ENCODE measurements at places on chromosomes 16 and 17.

- DNase-seq: no peak
Observed at GRCh38 chr17:82836823-82837357, 2.9 kb downstream of the ZNF750 start.

GRCh38 chr17:48605991-48606891 lies 1.5 kb upstream of the HOXB6 start:
- no peak for DNase-seq

DNA sequence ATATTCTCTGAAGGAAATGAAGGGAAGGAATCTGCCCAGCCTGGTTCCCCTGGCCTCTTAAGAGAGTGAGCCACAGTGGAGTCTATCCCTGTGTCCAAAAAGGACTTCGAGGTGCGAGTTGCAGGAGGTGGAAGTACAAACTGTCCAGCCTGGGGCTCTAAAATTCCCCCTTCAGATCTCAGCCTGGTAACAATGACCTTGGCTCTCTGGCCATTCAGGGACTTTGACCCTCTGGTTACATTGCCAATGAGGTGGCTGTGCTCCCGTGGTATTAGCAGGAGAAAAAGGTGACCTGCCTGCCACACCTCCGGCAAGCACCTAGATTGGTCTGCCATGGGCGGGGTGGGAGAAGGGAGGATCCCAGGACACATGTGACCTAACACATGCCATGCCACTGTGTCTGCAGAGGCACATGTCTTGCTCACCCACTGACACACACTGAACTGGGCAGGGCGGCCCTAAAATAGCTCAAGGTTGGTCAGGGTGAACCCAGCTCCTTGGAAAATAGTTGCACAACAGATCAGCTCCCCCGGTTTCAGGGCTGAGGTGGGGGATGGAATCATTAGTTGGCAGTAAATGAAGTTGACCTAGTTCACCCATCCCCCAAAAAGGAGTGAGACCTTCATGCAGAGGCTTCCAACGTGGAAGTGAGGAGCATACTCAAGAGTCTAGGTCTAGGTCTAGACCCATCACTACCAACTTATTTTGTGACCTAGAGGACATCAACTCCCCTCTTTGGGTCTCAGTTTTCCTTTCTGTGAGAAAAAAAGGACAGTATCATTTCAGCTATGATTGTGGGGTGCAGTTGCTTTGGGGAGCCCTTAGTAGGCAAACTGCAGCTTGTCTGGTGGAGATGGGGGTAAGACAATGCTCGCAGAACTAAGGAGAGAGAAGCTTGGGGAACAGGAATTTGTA lies 2.2 kb downstream of the NR1D1 start:
- DNase-seq: no peak

DNA sequence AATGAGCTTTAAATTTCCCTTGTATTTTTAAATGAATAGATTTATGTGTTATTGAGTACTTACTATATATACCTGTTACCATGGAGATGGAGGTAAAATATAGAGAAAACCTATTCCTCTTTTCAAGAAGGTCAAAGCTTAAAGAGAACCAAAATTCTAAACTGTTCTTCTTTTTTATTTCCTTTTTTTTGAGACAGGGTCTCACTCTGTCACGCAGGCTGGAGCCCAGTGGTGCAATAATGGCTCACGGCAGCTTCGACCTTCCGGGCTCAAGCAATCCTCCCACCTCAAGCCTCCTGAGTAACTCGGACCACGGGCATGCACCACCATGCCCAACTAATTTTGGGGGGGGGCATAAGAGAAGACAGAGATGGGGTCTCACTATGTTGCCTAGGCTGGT lies 25.0 kb upstream of the TMEM97 start:
- no peak for DNase-seq

GRCh38 chr17:21573961-21574610 lies 118.2 kb upstream of the KCNJ18 start:
- peak; percentile 27 for DNase-seq

DNA sequence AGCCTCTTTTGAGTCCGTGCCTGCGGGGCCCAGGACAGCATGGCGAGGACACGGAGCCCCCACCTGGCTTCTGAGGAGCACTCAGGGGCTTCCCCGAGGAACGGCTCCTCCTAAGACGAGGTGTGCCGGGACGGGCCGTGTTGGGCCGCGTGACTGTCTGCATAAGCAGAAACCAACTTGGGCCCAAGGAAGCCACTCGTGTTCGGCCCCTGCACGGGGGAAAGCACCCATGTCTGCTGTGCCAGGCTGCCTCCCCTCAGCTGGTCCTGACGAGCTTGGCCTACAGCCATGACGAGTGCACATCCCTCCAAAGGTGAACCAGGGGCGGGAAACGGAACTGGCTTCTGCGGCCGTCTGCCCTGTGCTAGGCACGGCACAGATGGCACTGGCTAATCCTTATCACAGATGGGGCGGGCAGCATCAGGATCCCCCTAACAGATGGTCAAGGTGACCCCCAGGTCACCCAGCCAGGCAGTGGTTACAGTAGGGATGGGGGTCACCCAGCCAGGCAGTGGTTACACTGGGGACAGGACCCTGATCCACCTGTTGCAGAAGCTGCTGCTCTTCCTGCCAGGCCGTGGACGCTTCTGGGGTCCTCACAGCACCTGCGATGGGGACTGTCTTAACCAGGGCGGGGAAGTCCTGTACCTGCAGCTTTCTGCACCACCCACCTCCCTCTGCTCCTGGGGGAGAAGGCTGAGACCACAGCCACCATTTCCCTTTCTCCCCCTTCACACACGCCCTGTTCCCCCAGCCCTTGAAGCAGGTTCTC lies 25.6 kb downstream of the MRM3 start:
- no peak for DNase-seq

- no peak for DNase-seq
Observed at GRCh38 chr17:69495787-69496186, 81.3 kb downstream of the MAP2K6 start.

GRCh38 chr16:49498264-49498663 lies 124.7 kb downstream of the C16orf78 start:
- no peak for DNase-seq

GRCh38 chr16:73019457-73020362 lies 28.2 kb downstream of the ZFHX3 start:
- no peak for DNase-seq

GRCh38 chr17:62860962-62861873 lies 53.1 kb upstream of the MARCHF10 start:
- DNase-seq: no peak

DNA sequence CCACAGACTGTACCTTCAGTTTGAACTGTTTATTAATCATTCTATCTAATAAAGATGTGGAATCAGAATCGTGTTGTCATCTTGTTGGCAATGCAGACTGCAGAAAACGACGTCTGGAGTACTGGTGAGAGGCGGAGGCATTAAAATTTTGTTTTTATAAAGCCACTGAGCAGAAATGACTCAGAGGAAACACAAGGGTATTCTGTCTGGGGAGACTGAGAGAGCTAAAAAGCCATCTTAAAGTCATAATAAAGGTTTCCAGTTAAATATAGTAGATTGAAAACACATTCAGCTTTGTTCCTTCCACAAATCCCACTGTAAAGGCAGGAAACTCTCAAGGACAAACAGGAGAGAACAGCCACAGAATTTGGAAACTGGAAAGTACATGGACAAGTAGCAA lies 74.2 kb downstream of the CPPED1 start:
- DNase-seq: no peak

GRCh38 chr16:85428168-85428898 lies 184.8 kb upstream of the GSE1 start:
- peak; percentile 41 for DNase-seq

GRCh38 chr16:28062847-28063521 lies 530 bp downstream of the GSG1L start:
- no peak for DNase-seq

DNA sequence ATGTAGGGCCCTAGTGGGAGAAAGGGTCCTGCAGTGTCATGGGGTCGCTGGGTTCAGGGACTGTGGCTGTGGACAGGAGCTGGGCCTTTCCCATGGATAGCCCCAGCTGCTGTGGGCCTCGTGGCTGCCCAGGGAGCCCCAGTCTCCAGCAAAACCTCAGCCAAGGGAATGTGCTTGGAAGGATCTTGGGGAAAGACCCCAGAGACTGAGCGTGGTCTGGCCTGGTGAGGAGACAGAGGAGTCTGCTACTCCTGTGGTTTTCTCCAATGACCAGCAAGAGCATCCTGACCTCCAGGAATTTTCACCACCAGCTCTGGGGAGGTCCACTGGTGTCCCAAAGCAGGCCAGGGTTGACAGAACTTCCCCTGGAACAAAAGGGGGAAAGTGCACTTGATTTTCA lies 42.3 kb downstream of the RNF112 start:
- DNase-seq: no peak

- DNase-seq: peak; percentile 7
Observed at GRCh38 chr17:66548158-66548557, 245.7 kb downstream of the PRKCA start.

GRCh38 chr17:42180922-42181850 lies at the start of gene KCNH4:
Gene KCNH4 (minus strand): TSS chr17:42181142. CDS start chr17:42180945, 197 bp downstream.
- peak; percentile 90 for DNase-seq

GRCh38 chr16:53566552-53567245 lies 63.7 kb upstream of the AKTIP start:
- DNase-seq: no peak

DNA sequence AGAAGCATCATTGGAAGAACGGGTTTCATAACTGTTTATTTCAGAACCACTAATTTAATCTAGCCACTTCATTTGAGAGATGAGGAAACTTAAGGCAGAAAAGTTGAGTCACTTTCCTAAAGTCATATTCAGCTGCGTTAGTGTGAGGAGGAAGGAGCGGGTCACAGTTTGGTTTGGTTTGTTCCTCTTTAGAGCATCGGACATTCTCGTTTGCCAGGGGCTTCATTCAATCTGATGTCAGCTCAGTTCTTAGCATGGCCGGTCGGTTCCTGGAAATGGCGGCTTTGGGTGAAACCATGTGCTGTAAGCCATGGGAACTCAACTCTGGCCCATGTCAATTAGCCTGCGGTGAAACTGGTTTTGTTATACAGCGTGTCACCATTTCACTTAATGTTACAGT lies 186.5 kb downstream of the LGALS9B start:
- DNase-seq: no peak

GRCh38 chr17:55417411-55418268 lies 4.0 kb downstream of the MMD start:
- no peak for DNase-seq

DNA sequence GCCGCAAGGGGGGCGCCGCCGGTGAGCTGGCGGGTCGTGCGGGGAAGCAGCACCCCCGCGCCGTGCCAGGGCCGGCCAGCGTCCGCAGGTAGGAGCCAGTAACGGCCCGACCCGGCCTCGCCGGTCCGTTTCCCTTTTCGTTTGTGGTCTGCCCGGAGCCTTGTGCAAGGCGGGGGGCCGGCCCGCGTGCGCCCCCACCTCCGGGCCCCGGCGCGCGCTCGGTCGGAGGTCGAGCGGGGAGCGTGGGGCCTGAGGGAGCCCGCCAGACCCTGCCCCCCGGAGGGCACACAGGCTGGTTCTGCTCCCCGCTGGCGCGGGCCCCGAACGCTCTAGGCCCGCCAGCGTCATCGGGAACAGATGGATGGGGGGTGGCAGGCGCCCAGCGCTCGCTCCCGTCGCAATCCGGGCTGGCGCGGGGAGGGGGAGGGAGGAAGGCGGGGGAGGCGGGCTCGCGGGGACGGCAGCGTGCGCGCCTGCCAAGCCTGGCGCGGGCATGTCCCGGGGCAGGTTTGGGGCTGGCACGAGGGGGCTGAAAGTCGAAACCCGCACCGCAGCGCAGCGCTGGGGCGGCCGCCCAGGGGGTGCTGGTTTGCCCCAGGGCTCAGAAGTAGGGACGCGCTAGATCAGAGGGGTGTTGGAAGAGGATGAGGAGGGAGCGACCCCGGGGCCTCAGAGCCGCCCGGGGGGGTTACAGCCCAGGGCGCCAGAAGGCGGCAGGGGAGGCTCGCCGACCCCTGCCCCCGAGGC lies 1.5 kb upstream of the GSE1 start:
- peak; percentile 58 for DNase-seq

GRCh38 chr17:39677072-39677471 lies 8.8 kb downstream of the PNMT start:
- DNase-seq: no peak

- DNase-seq: no peak
Observed at GRCh38 chr17:39664581-39665561, at the start of gene TCAP. Gene TCAP (plus strand): TSS chr17:39665349. CDS start chr17:39665360, 11 bp downstream.

DNA sequence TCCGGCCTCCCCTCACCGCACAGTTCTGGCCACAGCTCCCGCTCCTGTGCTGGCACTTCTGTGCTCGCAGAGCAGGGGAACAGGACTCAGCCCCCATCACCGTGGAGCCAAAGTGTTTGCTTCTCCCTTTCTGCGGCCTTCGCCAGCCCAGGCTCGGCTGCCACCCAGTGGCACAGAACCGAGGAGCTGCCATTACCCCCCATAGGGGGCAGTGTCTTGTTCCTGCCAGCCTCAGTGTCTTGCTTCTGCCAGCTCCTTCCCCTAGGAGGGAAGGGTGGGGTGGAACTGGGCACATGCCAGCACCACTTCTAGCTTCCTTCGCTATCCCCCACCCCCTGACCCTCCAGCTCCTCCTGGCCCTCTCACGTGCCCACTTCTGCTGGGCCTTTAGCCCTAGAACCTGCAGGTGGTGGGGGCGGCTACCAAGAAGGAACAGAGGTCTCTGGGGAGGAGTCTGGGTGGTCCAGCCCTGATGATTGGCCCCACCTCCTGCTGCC lies 645 bp upstream of the ELMO3 start:
- no peak for DNase-seq

- DNase-seq: no peak
Observed at GRCh38 chr17:32484041-32484461, 2.7 kb upstream of the CDK5R1 start.

- no peak for DNase-seq
Observed at GRCh38 chr17:38844261-38844757, 9.2 kb downstream of the RPL23 start.

GRCh38 chr17:1588821-1589585 lies 26.4 kb upstream of the PITPNA start:
- no peak for DNase-seq

GRCh38 chr16:86869288-86870022 lies 291.1 kb downstream of the FOXL1 start:
- no peak for DNase-seq

DNA sequence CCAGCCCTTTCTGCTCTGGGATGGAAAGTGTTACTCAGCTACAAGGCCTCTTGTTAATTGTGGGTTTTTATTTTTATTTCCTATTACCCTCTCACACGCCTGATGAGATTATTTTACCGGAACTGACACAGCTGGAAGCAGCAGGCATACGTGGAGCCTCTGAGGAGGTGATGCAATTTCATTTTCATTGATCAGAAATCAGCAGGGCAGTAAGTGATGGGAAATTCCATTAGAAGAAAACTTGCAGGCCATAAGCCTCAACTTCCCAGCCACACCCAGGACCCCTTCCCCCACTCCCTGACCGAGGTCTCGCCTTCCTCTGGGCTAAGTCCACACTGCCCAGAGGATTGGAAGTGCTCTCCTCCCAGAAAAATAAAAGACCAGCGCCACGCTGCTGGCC lies 69.7 kb downstream of the ZFHX3 start:
- no peak for DNase-seq

GRCh38 chr17:44775838-44776621 lies 17.2 kb downstream of the ADAM11 start:
- no peak for DNase-seq

GRCh38 chr16:87352818-87353217 lies 30.8 kb downstream of the FBXO31 start:
- no peak for DNase-seq
